AML-193 (cell line): ENCODE measurements at places on chromosomes 2 and 18.

GRCh38 chr18:62651276-62652056, 63.9 kb upstream of the PHLPP1 start:
- no peak for DNase-seq

GRCh38 chr2:167935803-167936110, 311.6 kb downstream of the STK39 start:
- no peak for DNase-seq

DNA sequence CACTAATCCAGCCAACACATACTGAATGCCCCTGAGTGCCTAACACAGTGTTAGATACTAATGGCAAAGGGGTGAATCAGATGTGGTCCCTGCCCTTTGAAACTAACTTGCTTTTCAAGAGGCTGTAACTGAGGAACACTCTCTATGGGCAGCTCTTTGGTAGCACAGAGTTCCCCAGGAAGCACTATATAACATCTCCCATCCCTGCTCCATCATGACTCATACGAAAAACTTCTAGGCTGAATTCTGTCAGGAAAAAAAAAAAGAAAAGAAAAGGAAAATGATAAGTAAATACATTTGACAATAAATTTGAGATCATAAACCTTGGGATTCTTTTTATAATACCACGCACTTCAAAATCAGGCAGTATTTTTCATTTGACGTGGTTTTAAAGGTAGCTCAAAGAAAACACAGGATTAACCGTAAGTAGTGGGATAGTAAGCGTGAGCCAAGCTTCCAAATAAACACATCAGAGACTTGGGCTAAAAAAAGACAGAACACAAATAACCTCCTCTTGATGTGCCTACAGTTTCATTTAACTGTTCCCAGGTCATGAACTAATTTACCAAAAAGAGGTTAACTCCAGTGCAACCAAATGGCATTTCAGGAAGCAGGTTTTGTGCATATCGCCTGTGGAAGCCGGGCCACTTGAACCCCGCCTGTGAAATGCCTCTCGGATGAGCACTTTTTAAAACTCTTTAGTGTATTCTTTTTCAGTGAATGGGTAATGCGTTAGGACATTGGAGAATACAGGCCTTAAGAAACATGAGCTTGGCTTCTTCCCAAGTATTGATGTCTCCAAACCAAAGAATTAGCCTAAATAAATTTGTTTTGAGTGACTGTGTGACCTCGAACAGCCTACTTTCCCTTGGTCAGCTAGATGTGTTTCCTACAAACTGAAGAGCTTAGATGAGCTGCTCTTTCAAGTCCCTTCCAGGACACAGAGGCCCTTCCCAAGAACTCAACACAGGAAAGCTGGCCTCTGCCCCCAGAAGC, 42.0 kb downstream of the RDH14 start:
- no peak for DNase-seq

DNA sequence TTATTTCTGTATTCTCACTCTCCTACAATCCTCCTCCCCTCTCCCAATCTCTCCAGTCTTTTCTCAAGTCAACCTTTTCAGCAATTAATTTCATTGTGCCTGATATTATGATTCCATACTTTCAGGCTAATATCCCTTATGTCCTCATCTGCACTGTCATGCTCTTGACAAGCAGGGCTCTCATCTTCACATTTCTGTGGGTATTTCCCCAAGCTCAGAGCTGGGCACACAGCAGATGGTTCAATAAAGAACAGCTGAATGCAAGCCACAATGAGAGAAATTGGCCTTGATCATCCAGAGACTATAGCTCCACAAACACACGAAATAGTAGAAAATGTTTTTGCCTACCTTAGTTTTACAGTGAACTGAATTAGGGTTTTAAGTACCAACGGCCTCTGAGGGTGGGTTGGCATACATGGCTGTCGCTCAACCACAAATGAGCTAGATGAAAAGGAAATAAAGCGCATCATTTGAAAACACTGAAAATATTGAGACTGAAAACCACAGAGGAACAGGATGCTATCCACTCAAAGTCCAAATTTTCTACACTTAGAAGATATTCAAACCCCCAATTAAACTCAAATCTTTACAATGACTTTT, 47.5 kb upstream of the STAT1 start:
- DNase-seq: no peak

- peak; percentile 22 for DNase-seq
Observed at GRCh38 chr2:139438478-139438877, 658.3 kb upstream of the NXPH2 start.

- no peak for DNase-seq
Observed at GRCh38 chr2:178380763-178381162, 70.2 kb downstream of the PRKRA start.

- no peak for DNase-seq
Observed at GRCh38 chr2:121828281-121828731, 72.9 kb downstream of the TSN start.

GRCh38 chr2:100813527-100813926, 6.4 kb upstream of the NPAS2 start:
- DNase-seq: no peak

- DNase-seq: no peak
Observed at GRCh38 chr2:146323564-146323963, 1521.3 kb upstream of the ACVR2A start.

DNA sequence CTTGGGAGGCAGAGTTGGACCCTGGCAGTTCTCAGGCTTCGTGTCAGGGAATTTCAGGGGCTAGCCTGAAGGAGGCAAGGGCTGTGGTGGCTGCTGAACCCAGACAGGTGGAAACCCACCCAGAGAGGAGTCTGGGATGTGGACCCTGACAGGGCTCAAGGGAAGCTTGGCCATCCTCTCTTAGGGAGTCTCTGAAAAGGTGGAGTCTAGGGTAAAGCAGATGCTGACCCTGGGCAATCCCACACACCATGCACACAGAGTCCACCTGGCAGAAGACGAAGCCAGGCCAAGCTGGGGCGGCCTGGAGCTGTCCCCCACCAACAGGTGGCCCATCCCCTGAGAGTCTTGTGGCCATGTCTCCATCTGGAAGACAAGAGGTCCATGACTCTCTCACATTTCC, 41.2 kb upstream of the TEX51 start:
- no peak for DNase-seq

GRCh38 chr2:55917117-55917516, 6.5 kb downstream of the EFEMP1 start:
- no peak for DNase-seq

- no peak for DNase-seq
Observed at GRCh38 chr18:48985161-48985560, 34.4 kb upstream of the SMAD7 start.

GRCh38 chr2:96260387-96261260, 5.2 kb downstream of the TMEM127 start:
- peak; percentile 72 for DNase-seq

- DNase-seq: no peak
Observed at GRCh38 chr18:70523792-70524182, 234.9 kb downstream of the SOCS6 start.

GRCh38 chr2:10499911-10500521, 51.9 kb upstream of the ODC1 start:
- no peak for DNase-seq

- no peak for DNase-seq
Observed at GRCh38 chr2:157441072-157441454, 2.8 kb downstream of the CYTIP start.

GRCh38 chr2:172048508-172049503, 36.5 kb upstream of the DLX1 start:
- DNase-seq: no peak

- no peak for DNase-seq
Observed at GRCh38 chr2:73072129-73072395, 550 bp upstream of the SFXN5 start.

GRCh38 chr2:195117011-195117410, 540.0 kb upstream of the SLC39A10 start:
- no peak for DNase-seq

- DNase-seq: no peak
Observed at GRCh38 chr2:67713376-67713775, 316.2 kb downstream of the ETAA1 start.

DNA sequence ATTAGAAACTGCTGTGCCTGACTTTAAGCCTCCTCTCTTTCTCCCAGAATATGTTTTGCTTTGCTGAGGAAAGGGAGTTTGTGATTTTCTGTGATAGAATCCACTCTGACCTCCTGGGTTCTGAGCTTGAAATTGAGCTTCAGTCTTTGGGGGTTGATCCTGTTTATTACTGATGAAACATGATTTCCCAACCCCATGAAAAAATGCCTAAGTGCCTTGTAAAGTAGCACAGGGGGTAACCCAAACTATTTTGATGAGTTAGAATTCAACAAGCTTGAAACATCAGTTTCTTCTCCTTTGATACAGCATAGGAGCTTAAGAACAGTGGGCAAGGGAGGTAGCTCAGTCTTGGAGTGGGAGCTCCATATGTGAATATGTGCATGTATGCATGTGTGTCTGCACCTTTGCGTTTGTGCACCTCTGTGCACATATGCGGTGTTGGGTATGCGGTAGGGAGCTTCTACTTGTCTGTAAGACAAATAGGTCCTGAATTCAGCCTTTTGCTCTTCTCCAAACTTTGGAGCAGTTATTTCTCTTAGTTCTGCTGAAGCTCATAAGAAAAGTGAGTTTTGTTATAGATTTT, 364.6 kb downstream of the OSR1 start:
- no peak for DNase-seq

- DNase-seq: no peak
Observed at GRCh38 chr2:71513096-71513495, 59.7 kb downstream of the DYSF start.

- DNase-seq: no peak
Observed at GRCh38 chr2:126299469-126299976, 356.4 kb upstream of the GYPC start.

GRCh38 chr2:71618327-71619113, 165.2 kb downstream of the DYSF start:
- no peak for DNase-seq

- DNase-seq: no peak
Observed at GRCh38 chr2:16411788-16412187, 253.8 kb downstream of the CYRIA start.

DNA sequence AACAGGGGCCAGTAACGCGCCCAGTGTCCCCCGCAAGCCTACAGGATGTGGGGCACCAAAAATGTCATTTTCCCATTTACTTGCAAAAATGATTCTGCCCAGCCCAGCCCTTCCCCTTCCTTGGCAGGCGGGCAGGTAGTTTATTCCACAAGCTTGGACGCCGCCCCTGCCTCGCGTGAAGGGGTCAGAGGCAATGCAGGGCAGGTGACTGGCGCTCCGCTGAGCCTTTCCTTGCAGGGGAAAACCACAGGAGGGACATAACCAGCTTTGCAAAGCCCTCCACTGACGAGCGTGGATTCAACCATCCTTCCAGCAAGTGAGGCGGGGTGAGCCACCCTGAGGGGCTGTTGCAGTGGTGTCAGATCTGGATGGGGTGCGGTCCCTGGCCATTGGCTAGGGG, 5.3 kb downstream of the MAB21L4 start:
- no peak for DNase-seq

DNA sequence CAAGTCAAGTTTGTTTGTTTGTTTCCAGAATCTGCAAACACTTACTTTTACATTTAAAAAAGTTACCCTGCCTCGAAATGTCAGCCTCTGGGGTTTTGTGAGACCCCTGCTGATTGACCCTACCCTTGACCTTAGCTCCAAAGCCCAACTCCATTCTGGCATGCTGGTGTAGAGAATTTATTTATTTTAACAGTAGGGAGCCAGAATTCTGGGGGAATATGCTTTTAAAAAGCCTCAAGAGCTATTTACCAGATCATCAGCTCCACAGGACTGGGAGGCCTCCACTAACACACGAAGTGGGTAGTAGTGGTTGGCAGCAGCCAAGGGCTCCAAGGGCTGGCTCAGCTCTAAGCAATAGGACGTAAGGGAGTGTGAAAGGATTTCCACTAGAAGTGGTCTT, 23.2 kb upstream of the GREB1L start:
- DNase-seq: no peak
